ENCODE measurements at places on chromosomes 6 and 20.

DNA sequence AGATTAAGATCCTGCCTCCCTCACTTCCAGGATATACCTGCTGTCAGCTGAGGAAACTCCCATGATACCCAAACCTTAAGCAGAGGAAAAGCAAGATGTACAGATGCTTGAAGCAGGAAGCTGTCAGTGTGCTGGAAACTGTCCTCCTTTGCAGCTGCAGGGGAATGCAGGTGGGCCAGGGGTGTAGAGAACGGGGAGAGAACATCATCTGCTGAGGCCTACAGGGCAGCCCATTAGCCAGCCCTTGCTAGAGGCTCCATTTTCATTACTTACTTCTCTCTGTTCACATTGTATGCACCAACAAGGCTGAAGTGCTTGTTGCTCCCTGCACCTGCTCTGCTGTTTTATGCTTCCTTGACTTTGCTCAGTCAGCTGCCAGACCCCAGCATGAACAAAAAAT lies 119.1 kb downstream of the PRND start:
- DNase-seq = no peak

DNA sequence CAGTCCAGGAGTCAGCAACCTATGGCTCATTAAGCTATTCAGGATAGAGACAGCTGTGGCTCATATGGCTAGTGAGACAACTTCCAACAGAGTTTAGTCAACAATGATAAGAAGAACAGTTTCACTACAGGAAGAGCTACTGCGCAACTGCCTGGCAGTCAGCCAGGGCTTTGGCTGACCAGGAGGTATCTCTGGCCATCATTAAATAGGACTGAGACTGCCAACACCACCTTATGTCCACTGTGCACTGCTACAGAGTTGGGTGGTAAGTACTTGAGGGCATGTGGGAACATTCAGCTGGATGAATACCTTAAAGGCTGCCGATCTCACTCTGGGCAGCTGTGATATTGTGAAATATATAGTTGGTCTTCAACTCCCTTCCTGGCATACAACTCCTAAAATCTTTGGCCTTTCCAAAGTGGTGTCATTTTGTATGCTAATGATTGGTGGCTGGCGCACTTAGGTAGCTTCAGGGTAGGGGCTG lies 52.2 kb upstream of the FAM83C start:
- DNase-seq = no peak

DNA sequence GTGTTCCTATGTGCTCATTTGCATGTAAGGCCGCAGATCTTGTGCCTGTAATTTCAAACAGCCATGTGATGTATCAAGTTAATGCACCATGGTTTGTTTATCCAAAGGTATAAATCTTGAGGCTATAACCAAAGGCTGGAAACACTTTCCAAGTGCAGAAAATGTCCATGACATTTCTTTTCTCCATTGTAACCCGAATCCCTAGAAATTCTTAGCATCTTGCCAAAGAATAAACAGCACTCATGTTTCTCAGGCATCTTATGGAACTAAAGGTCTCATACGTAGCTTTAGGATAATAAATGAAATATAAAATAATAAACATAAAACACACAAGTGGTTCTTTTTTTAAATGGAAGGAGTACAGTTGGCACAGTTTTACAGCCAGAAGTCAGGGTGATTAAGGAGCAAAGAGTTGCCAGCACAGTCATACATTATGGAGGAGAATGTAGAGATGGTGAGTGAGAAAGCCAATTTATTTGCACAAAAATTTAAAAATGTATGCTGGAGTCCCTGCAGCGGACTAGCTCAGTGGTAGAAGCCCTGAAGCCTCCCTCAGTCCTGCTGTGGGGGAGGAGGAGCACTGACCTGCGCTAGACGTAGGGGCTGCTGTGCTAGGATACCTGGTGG lies 18.0 kb downstream of the CDH26 start:
- no peak for DNase-seq

GRCh38 chr6:42979523-42980177 lies 669 bp upstream of the PEX6 start:
- peak; percentile 60 for DNase-seq

- DNase-seq = no peak
These were observed 4.5 kb upstream of the ENTPD6 start for GRCh38 chr20:25191051-25191450.

- DNase-seq = no peak
These were observed 27.9 kb downstream of the RIN2 start for GRCh38 chr20:19785983-19786285.

DNA sequence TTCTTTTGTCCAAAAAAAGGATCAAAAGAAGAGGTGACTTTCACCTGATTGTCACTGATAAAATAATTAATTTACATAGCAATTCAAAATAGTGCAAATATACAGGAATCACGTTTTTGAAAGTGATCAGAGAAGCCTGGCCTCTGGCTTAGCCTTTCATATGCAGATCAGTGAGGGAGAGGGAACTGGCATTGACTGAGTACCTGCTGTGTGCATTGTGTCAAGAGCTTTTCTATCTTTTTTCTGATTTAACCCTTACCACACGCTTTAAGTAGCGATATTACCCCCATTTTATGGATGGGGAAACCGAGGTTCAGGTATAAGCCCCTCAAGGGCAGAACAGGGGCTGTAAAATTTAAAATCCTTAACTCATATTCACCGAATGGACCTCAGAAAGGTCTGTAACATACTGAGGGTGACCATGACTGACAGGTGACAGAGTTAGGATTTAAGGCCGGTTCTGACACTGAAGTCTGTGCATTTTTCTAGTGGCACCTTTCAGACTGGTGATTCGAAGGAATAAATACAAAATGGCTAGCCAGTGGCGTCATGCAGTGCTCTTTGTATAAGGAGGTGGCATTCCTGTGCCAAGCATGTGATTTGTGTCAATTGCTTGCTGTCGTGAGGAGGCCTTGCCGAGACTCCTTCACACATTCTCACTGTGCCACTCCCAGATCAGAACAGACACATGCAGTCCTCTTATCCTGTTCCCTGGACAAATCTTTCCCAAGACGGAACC lies 310.2 kb downstream of the TSHZ2 start:
- no peak for DNase-seq

GRCh38 chr6:104896914-104897313 lies 37.2 kb upstream of the HACE1 start:
- DNase-seq = peak; percentile 2
